ENCODE measurements at places on chromosomes 2 and 18. TPM values are rescaled to one million over a fixed set of nuclear protein-coding genes. Genes with fewer than 3 reads are reported as not detected.

ZC3H8 gene
- total RNA-seq, result 15.2 TPM

DNA sequence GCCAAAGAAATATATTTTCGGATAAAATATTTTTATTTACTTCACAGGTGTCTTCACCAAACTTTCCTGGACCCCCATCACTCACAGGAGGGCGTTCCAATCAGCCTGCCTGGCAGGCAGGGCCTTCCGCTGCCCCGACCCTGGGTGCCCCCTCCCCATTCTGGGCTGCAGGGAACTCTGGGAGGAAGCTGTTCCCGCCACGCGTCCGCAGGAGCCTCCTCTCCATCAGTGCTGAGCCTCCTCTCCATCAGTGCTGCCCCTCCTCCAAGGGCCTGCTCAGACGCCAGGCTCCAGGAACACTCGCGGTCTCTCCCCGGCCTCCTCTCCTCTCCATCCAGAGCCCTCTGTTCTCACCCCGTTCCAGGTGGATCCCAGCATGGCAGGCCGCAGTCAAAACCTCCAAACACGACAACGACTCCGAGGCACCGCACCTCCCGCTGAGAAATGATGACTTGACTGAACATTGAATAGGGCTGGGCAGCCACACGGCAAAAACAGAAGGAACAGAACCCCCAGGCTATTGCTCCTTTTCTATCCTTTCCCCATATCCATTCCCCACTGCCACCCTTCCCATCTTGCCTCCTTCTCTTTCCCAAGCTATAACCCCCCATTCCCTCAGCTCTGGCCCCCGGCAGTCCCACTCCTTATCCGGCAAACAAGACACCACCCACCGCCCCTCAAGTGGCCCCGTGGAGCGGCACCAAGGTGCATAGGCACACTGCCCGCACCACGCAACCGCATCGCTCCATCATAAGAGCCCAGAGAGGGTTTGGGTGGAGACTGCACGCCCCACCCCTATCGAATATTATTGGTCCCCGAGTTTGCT lies 268.6 kb upstream of the RAB6C start:
- H3K27ac ChIP-seq, result no peak overlapping the region
- H3K27me3 ChIP-seq, result peaks cover 54% of the 10 kb centered on the region
- DNase-seq, result no peak
- H3K4me3 ChIP-seq, result no peak overlapping the region

- peaks cover 5% of the 10 kb centered on the region for H3K36me3 ChIP-seq
- peak overlapping the region; percentile 81 for H3K4me3 ChIP-seq
- peak; percentile 62 for DNase-seq
- H3K27me3 ChIP-seq, result no peaks in the 10 kb centered on the region
Measured at GRCh38 chr2:86441882-86442641, 891 bp downstream of the KDM3A start.

DNA sequence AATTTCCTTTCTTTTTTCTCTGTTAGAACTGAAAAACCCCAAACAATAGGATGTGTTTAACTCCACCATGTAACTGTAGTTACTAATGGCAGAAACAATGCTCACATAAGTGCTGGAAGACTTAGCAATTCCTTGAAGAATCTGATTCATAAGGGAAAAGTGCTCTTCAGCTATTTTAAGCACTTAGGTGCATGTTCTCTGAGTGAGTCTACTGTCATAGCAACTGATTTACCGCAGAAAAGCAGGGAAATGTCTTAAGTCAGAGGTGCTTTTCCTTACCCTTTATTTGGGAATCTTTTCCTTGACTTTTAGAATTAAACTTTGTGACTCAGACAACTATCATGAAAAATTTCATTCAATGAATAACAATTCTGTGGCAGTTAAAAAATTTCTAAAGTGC lies 65.4 kb upstream of the NABP1 start:
- peaks cover 5% of the 10 kb centered on the region for H3K27me3 ChIP-seq
- no peak overlapping the region for H3K4me3 ChIP-seq
- no peak overlapping the region for H3K27ac ChIP-seq
- no peaks in the 10 kb centered on the region for H3K4me1 ChIP-seq

GRCh38 chr2:157777427-157777826 lies 98.7 kb downstream of the ACVR1 start:
- peaks cover 11% of the 10 kb centered on the region for H3K4me1 ChIP-seq
- no peak overlapping the region for H3K4me3 ChIP-seq
- DNase-seq, result no peak
- H3K27ac ChIP-seq, result no peak overlapping the region
- H3K27me3 ChIP-seq, result no peaks in the 10 kb centered on the region
- H3K36me3 ChIP-seq, result peaks cover 58% of the 10 kb centered on the region

Data from left ventricle myocardium inferior (tissue), 1 donor.